ENCODE measurements at places on chromosomes 1 and 21. TPM values are rescaled to one million over a fixed set of nuclear protein-coding genes. Genes with fewer than 3 reads are reported as not detected.
A peak's percentile ranks its signal among the peaks of the same experiment; 100 is the strongest.

The IFNLR1 gene
- not detected for total RNA-seq

The SYT14 gene
- total RNA-seq: 0.14 TPM

GRCh38 chr21:35051287-35051818 is 2.3 kb upstream of the RUNX1 start:
- DNase-seq: peak; percentile 45

- no peak for DNase-seq
Measured at GRCh38 chr1:229537894-229538293, 20.6 kb downstream of the ABCB10 start.

- DNase-seq: no peak
Measured at GRCh38 chr21:24941316-24942185, 665.7 kb downstream of the MRPL39 start.

The GPR52 gene
- 0.49 TPM for total RNA-seq

The LRRC3 gene
- total RNA-seq: 0.71 TPM

DNA sequence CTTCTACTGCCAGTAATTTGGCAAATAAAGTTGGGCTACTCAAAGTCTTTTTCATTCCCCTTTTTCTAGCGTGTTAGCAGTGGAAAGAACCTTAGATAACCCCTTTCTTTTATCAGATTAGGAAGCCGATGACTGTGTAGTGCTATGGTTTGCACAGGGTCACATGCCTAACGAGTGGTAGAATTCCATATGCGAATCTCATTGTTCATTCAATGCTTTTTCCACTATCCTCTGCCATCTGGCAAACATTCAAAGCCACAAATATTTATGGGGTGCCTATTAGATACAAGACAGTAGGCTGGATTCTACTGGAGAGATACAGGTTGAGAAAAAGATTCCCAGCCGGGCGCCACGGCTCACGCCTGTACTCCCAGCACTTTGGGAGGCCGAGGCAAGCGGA is 14.9 kb upstream of the IER5 start:
- DNase-seq: peak; percentile 52

- DNase-seq: no peak
Measured at GRCh38 chr1:168585937-168586336, 9.5 kb downstream of the XCL1 start.

DNA sequence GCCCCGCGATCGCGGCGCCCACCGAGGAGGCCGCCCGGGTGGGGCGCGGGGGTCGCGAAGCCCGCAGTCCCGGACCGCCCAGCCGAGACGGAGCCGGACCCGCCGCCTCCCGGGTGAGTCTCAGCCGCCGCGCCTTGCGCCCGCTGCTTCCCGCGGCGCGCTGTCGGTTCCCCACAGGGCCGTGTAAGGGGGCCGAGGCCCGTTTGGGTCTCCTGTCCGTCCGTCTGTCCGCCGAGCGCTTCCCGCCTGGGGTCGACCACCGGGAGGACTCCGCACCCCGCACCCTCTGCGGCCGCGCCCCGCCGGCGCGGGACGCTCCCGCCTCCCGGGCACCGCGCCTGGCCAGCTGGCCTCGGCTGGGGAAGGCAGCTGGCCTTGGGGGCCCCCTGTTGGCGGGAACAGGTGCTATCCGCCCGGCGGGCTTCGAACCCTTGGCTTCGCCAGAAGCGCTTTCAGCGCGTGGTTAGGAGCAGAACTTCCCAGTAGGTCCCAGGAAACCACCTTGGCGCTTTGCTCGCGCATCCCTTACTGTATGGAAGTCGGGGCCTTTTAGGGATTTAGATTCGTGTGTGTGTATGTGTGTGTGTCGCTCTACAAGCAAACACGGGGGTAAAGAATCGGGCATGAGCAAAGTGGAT is 414 bp downstream of the TMEM51 start:
- peak; percentile 30 for DNase-seq

The IFI6 gene
- total RNA-seq: 41.1 TPM

DNA sequence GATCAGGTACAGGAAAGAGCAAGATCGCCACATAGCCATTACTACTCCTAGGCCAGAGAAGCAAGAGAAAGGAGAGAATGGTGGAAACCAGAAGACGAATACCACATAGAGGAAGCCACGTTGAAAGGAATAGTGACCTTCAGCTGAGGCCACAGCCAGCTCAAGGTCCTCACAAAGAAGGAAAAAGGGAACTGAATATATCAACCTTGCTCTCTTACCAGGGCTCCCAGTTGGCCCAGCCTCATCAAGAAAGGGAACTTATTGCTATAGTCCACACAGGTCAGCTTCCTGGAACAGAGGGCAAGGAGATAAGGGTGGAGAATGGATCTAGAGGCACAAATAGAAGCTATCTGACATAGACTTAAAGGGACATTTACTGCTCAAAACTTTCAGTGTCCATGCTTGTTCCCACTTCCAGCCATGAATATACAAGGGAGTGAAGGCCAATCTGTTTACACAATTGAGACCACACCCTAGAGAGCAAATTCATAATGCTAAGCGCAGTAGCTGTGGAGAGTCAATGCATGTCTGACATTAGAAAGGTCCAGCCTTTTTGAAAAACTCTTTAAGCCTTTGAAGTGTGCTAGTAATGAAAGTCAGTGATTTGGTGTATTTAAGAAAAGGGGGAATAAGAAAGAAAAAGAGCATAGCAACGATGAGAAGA is 120.7 kb upstream of the ZC3H11B start:
- no peak for DNase-seq

DNA sequence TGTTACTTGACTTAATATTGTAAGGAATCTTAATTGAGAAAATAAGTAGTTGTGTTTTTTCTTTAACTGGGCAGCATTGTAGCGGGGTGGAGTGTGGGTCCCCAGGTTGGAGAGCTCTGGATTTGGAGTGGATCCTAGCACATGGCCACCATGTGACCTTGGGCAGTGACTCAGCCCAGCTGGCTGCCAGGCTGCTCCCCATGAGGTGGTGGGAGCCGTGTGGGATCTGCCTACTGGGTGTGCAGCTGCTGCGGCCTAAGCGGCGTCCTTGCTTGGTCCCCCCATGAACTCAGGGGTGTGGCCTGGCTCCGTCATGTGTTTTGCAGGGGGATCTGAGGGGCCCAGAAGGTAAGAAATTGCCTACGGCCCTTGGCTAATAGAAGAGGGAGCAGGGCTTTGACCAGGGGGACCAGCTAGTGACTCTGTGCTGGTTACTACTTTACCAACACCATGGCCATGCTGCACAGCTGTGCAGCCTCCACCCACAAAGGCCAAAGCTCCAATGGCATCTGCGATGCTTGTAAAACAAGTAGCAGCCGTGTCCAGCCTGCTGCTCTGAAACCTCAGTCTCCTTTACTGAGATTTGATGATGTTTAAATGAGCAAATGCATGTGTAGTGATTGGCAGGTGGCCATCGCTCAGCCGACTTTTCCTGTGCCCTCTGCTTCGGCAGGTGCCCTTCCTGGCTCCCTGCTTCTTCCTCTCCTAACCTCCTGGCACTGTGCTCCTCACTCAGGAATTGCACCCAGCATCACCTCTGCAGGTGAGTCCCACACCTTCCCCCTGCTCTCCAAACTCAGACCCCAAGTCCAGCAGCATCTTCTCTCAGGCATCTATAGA is 68.3 kb downstream of the ADARB1 start:
- DNase-seq: no peak

DNA sequence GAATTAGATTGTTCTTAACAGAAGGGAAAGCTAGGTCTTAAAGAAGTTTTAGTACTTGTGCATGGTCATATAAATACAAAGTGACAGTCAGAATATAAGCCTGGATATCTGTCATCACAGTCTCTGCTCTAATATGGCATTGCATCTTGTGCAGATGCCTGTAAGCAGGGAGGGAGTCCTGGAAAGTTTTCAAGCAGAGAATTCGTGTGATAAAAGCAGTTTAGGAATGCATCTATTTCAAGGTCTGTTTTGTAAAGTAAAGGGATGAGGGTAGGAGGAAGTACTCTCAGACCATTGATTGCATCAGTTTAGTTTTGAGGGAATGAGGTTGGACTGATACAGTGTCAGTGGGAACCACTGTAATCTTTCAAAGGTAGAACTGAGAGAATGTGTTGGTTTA is 30.6 kb downstream of the IARS2 start:
- no peak for DNase-seq

The KAZN gene
- 0.85 TPM for total RNA-seq

Data from pulmonary artery endothelial cell (primary cell).